T-cell (primary cell): ENCODE measurements at places on chromosomes 2 and 18. TPM values are rescaled to one million over a fixed set of nuclear protein-coding genes. Genes with fewer than 3 reads are reported as not detected.

Gene ACVR1
- total RNA-seq, result 18.3 TPM

Gene SUCLG1
- total RNA-seq, result 48.6 TPM

Gene FLACC1
- total RNA-seq, result 8.0 TPM

- no peak for DNase-seq
These were observed 1151.3 kb upstream of the CRIM1 start for GRCh38 chr2:35204323-35204722.

Gene TRIM43
- not detected for total RNA-seq

Gene SCYGR4
- not detected for total RNA-seq

DNA sequence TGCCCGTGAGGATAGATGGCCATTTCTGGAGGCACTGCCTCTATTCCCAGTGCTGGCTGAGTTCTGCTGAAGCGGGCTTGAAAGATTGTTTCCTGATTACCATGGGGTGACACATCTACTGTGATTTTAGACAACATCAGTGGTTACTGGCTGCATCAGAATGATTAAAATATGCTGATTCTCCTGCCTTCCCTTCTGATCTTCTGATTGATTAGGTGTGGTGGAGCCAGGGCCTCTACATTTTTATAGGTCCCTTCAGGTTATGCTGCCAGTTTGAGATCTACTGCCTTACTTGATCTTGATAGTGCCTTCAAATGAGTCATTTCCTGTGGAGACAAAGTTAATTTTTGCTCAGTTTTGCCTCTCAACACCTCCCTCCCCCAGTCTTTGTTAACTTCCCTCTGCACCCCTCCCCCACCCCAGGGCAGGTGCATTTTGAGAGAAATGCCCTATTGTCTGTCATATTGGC, 31.6 kb upstream of the SNORC start:
- DNase-seq, result peak; percentile 44

Gene ATOH8
- not detected for total RNA-seq

Gene ARHGAP28
- total RNA-seq, result not detected

Gene DNAJC5G
- not detected for total RNA-seq

- DNase-seq, result no peak
These were observed 31.0 kb upstream of the MSH6 start for GRCh38 chr2:47751856-47752414.

Gene PFN4
- 0.28 TPM for total RNA-seq

- DNase-seq, result no peak
These were observed 58.2 kb downstream of the ERBB4 start for GRCh38 chr2:212480447-212480846.

Gene IL37
- total RNA-seq, result not detected

Gene CMPK2
- total RNA-seq, result 6.5 TPM

DNA sequence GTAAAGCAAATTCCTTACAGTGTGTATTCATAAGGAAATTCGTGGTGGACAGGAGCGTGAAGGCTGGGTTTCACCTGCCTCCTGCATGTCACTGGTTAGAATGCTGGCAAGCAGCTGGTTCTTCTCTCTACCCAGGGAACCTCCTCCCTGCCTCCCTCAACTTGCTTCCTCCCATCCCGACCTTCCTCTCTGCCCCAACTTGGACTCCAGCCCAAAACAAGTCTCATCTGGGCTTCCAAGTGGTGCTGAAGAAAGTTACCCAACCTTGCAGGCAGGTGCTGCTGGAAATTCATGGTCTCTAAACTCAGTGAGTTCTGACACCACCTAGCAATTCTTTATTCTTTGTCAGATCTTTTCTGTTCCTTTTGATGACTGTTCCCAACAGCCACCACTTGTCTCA, 184.5 kb downstream of the BCL2 start:
- no peak for DNase-seq

- no peak for DNase-seq
These were observed 101.2 kb downstream of the ZNF519 start for GRCh38 chr18:14031053-14031452.

GRCh38 chr2:71687412-71687811, 234.1 kb downstream of the DYSF start:
- DNase-seq, result no peak

- no peak for DNase-seq
These were observed 125.6 kb downstream of the TMEM18 start for GRCh38 chr2:551621-552020.

GRCh38 chr18:59454909-59455727, 96.1 kb upstream of the LMAN1 start:
- DNase-seq, result no peak

Gene CFAP221
- not detected for total RNA-seq

DNA sequence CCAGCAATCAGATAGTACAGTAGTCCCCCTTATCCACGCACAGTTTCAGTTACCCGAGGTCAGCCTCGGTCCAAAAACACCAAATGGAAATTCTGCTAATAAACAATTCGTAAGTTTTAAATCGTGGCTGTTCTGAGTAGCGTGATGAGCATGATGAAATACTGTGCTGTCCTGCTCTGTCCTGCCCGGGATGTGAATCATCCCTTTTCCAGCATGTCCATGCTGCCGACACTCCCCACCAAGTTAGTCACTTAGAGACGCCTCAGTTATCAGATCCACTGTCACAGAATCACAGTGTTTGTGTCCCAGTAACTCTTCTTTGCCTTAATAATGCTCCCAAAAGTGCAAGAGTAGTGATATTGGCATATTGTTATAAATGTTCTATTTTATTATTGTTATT, 62.1 kb downstream of the MEX3C start:
- no peak for DNase-seq

DNA sequence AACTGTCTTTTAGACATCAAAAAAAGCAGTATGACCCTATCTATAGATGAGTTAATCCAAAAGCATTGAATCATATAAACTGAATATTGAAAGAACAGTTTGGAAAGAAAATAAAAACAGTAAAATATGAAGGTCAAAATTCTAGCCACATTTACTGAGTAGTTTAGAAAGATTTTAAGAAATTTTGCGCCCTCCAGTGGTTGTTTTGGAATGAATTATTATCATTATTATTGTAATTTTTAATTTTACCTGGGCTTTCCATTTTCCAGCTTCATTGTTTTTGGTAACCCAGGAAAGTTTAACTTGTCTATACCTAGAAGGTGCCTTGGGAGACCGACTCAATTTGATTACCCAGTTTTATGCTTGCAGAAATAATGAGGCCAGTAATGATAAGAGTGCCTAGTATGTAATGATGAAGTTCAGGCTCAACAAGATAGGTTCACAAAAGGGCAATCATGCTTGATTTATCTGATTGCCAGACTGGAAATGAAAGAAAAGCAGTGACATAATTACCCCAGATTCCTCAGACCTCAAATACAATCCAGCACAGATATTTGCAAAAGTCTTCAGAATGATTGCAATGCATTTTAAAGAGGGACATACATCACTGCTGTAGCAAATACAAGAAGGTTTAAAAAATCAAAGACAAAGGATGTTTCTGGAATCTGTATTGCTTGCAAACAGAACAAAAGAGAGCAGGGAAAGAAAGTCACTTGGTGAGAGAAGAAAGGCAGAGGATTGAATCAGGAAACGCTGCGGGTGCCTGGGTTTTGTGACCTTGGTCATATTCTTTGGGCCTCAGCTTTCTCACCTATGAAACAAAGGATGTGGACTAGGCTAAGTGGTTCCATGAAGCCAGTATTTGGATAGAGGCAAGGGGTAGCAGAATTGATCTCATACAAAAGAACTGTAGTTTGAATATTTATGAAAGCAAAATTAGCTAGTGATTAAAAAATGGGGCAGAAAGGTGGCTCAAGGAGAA, 153.8 kb downstream of the MAP2 start:
- DNase-seq, result no peak

- no peak for DNase-seq
These were observed 159.8 kb downstream of the EN1 start for GRCh38 chr2:118687698-118688097.

Gene PCARE
- not detected for total RNA-seq

Gene SMYD1
- total RNA-seq, result not detected

DNA sequence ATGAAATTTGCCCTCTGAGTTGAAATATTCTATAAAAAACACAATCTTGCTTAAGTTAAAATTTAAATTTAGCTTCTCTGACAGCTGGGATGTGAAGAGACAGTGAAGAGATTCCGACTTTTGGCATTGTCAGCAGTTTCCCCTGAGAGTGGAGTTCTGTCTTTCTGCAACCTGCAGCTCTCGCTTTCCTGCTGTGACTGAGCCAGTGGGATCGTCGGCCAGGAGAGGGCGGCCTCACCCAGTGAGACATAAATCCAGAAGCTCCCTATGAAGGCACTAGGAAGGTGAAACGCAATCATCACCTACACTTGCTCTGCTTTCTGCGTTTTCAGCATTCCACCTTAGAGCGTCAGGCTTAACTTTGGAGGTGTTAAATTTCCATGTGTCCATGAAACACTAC, 75.4 kb upstream of the HNMT start:
- no peak for DNase-seq

Gene HOXD3
- not detected for total RNA-seq

Gene EPG5
- 43.1 TPM for total RNA-seq

Gene KANSL3
- total RNA-seq, result 60.2 TPM

DNA sequence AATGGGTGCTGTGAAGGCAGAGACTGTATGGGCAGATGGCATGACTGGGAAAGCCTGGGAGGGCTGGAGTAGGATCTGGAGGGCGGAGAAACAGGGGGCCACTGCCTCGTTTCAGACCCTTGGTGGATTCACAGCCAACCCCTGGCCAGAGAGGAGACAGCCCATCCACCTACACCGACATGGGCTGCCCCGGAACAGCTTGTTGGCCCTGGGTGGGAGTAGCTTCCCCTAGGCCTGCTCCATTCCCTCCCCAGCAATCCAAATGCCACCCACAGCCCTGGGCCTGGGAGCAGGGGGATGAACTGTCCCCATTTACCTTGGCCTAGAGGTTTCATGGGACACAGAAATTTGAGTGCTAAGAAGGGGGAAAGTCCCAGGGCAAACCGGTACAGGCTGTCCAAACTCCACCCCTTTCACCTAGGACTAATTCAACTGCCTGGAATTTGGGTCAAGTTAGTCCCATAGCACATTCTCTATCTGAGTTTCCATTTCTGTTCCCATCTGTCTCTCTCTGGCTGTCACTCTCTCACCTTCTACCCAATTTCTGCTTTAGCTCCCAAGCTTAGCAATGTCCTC, 37.0 kb downstream of the LBH start:
- no peak for DNase-seq

- DNase-seq, result no peak
These were observed 109.7 kb downstream of the MSH2 start for GRCh38 chr2:47512581-47513083.

GRCh38 chr2:217142649-217143266, 282.9 kb upstream of the TNP1 start:
- no peak for DNase-seq

GRCh38 chr18:73461038-73461779, 593.4 kb upstream of the NETO1 start:
- no peak for DNase-seq

Gene KCNF1
- total RNA-seq, result not detected

DNA sequence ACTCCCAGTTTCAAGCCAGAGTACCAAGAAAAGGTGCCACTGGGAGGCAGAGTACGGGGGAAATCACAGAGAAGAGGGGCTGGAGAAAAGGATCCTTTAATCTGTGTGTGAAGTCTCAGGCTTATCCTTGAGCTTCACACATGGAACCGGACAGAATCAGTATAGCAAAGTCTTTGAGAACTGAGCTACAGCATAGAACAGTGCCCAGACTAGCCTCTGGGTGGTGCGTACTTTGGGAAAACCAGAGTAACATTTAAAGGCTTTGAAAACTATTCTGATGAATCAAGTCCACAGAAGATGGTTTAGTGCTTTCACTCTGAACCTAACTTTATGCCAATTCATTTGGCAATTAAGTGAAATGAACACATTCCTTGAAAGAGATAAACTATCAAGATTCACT, 83.1 kb downstream of the BABAM2 start:
- DNase-seq, result no peak

DNA sequence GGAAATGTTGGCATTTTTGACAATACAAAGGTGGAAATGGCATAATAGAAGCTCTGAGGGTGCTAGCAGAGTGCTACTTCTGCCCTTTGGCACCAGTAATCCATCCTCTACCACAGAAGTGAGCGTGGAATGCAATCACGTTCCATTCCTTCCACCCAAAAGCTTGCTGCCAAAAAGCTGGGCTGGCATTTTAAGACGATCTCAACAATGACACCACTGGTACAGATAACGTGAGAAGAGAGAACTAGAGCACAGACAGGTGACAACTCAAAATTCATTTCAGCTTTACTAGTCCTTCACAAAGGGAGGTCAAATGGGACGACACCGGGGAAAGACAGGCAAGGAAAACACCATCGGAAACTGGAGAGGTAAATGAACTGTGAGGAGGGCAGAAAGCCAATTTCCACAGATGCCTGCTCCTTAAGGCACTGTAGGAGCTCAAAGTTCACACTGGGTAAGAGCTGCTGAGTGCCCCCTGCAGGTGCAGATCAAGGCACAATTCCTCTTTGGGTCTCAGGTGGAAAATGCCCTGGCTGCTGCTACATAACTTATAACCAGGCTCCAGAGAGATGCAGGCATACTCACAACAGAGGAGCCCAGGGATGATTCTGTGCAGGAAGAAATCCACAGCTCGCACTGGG, 50.7 kb upstream of the RNU4ATAC start:
- DNase-seq, result no peak

GRCh38 chr2:188677142-188677541, 297.0 kb upstream of the COL3A1 start:
- DNase-seq, result no peak

- no peak for DNase-seq
These were observed 32.5 kb downstream of the SLC66A3 start for GRCh38 chr2:11187731-11188130.

DNA sequence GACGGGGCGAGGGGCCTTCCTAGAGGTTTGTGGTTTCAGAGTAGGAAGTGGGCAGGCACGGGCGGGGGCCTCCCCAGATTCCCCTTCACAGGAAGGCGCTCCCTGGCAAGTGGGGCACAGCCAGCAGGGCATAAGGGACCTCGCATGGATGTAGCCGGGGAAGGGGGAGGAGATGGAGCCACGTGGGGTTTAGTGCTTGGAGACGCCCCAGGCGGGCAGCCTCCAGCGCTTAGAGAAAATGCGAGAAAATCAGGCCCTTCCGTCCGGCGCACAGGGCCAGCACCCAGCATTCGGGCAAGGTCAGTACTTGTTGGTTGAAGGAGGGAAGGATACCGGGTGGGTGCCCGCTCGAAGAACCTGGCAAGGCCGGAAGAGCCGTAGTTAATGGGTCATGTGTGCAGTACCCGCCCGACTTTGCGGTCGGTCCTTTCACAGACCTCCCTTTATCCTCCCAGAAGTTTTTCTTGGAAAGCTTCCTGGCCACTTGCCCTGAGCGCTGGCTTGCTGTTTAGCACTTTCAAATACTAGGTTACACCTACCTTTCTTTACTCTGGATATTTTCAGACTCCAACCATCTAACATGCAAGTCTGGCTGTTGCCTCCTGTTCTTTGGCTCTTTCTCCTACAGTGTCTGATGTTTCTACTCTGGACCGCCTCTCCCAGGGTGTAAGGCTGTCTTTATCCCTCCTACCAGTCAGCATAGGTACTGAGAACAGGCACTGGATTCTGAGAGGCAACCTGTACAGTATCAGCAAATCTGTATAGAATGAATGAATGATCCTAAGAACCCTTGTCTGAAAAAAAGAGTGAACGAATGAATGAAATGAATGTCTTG, 78.1 kb downstream of the CIB4 start:
- DNase-seq, result no peak

Gene NT5C1B
- total RNA-seq, result not detected

Gene POTEI
- not detected for total RNA-seq

Gene LRP1B
- total RNA-seq, result not detected
